ENCODE measurements at places on chromosomes 3 and 15.

DNA sequence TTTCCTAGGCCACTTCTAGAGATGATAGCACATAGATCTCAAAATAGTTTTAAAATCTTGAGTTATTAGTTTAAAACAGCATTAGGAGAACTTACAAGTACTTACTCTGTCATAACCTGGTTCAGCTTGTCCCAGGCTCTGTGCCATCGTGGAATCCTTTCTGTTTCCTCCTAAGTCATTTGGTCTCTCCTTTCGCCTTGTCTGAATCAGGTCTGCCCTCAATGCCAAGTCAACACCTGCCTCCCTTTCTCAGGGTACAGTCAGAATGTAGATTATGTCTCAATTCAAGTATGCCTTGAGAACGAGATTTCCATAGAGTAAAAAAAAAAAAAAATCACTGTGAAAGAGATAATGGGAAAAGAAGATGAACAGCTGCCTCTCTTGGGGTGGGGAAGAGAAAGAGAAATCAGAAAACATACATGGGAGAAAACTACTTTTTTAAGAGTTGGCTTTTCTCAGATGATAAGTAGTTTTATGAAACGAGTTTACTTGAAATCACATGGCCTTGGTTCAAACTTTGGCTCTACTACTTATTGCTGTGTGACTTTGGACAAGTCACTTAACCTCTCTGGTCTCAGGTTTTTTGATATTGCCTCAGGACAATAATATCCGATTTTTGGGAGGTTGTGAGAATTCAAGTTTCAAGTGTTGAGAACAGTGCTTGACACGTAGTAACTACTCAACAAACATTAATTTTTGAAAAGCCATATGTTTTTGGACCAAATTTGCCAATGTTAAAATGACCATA, 219.8 kb downstream of the SQOR start:
- no peak for DNase-seq

- DNase-seq, result no peak
Measured at GRCh38 chr3:23948761-23949160, 3.7 kb downstream of the NR1D2 start.

GRCh38 chr3:136694321-136694720, 57.9 kb downstream of the STAG1 start:
- DNase-seq, result no peak

GRCh38 chr15:83670672-83671229, 16.8 kb downstream of the ADAMTSL3 start:
- DNase-seq, result no peak

GRCh38 chr3:192082730-192083660, 622.0 kb downstream of the PYDC2 start:
- DNase-seq, result no peak

DNA sequence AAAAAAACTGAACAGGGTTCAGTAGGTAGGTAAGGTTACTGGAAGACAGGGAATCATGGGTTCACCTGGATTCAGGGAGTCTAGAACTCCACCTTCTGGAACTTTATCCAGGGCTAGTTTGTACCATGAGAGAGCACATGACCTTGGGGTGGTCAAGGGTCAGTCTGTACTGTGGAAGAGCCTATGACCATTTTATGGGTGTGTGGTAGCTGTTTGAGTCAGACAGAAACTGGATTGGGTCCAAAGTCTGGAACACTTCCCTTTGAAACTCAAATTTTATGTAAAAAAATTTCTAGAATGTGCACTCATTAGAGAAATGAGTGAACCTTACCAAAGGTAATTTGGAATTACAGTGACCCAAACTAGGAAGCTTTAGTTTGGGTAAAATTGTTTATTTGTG, 486.0 kb upstream of the AGTR1 start:
- no peak for DNase-seq

- DNase-seq, result no peak
Measured at GRCh38 chr3:8256441-8257071, 245.1 kb upstream of the LMCD1 start.

DNA sequence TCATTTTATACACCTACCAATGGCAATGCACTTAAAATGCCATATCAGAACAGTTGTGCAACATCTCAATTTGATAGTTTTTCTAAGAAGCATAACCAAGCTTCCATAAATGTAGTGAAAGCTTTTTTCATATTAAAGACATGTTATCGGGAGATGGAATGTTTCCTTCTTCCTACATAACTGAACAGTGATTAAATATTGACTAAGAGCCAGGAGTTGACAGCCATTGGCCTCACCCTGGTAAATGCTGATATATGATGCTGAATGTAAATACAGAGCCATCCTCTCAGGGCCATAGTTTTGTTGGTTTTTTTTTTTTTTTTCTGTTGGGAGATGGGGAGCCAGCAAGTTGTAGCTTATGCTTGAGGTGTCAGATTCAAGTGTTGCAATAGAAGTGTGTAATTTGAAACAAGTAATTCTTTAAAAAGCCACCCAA, 203.3 kb upstream of the IL12A start:
- no peak for DNase-seq

DNA sequence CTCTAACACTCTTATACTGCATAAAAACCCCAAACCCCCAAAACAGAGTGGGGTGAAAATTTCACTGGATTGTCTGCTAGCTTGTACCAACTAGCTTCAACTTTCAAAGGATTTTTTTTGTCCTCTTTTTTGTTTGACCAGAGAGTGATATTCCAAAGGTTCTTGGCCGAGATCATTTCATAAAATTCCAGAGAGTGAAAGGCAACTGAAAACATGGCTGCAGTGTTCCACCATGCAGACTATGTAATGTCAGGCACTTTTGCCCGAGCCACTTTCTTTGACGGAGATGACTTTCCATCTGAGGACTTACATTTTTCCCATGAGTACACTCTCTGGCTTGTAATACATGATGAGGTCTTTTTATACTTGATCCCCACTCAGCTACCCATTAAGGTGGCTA, 107.5 kb downstream of the TIGIT start:
- no peak for DNase-seq

DNA sequence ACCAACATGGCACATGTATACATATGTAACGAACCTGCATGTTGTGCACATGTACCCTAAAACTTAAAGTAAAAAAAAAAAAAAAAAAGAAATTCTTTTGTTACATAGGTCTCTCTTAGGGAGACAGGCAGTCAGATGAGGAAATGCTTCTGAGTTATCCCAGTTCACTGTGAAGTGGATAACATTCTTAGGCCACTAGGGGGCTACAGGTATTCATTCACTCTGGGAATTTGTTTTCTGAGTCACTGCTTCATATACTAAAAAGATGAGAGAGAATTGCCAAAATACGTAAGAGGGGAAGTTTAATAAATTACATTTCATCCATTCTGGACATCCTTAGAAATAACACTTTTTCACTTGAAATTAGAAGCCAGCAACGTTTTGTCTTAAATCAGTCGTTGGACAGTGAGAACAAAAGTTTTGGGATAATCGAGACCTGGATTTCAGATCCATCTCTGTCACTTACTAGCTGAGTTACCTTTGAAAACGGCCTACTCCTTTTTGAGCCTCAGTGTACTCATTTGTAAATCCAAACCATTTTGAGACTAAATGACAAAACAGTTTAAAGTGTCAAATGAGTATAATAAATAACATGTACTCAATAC, 738.4 kb upstream of the ALCAM start:
- no peak for DNase-seq

- DNase-seq, result no peak
Measured at GRCh38 chr3:193980326-193980725, 155.6 kb upstream of the HES1 start.

- DNase-seq, result no peak
Measured at GRCh38 chr3:70085613-70086012, 86.1 kb downstream of the SAMMSON start.

- DNase-seq, result no peak
Measured at GRCh38 chr3:48238531-48239085, 2.3 kb upstream of the ZNF589 start.

- DNase-seq, result no peak
Measured at GRCh38 chr15:36644191-36644896, 64.9 kb downstream of the CDIN1 start.

Measured in stimulated activated effector memory CD8-positive, alpha-beta T cell treated with anti-CD3 and anti-CD28 coated beads, Interleukin-12 subunit alpha, Interleukin-12 subunit beta, amount 100 ng/mL, for 72 hours (primary cell).